ENCODE measurements at places on chromosomes 3 and 15. TPM values are rescaled to one million over a fixed set of nuclear protein-coding genes. Genes with fewer than 3 reads are reported as not detected.
A peak's percentile ranks its signal among the peaks of the same experiment; 100 is the strongest.

The SERINC4 gene
- not detected for total RNA-seq

The TGM5 gene
- not detected for total RNA-seq

The SAXO2 gene
- not detected for total RNA-seq

The ATP10A gene
- 1.1 TPM for total RNA-seq

The P2RY12 gene
- not detected for total RNA-seq

- DNase-seq = no peak
Observed at GRCh38 chr3:56826831-56827722, 25.3 kb upstream of the ARHGEF3 start.

DNA sequence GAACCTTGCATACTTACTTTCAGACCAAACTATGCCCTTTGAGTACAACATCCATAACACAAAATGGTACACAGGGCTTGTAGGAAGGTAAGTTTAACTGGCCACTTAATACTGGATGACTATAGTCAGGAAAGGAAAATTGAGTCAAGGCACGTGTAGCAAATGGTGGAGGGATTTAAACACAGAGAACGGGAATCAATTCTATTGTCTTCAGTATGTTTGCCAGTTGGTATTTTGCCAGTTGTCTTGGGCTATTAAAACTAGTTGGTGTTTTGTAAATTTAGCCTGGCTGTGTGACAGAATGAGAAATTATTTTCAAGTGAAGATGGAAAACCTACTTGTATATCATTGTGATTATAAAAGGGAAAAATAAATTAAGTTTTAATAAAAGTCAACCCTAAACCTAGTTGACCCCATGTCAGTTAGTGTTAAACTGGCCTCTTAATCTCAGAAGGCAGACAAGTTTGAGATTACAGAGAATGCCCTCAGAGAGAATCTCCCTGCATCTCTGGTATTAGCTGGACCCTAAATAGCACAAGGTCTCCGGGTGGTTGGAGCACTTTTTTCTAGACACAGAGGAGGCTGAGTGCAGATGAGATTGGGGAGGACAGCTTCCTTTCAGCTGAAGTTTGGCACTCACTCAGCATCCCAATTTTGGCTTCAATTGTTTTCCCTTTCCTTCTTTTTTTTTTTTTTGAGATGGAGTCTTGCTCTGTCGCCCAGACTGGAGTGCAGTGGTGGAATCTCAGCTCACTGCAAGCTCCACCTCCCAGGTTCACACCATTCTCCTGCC, 91.2 kb downstream of the MB21D2 start:
- no peak for DNase-seq

DNA sequence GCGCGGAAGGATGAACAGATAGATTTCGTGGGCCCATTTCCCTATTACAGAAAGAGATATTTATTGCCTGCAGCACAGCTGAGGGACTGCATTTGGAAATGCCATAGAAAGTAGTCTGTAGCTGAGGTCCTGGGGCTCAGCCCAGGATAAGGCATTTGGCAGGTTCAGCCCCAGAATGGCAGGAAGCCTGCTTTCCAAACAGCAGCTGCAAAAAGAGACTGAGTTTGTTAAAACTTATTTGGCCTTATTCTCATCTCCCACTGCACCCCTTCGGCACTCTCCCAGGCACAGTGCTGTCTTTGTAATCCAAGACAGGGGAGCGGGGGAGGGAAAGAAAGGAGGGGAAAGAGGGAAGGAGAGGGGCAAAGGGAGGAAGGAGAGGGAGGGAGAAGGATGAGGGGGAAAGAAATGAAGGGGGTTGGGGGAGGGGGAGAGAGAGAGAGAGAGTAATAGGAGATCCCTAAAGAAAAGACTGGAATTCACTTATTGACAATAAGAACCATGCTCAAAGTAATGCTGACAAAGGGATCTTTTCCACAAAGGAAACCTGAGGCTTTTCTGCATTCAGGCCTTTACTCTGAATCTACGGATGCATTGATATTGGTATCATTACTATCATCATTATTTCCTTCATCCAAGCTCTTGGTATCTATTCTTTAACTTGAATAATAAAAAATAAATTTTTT, 94.0 kb upstream of the LRRN1 start:
- DNase-seq = no peak

GRCh38 chr3:17039594-17039993, 154.8 kb downstream of the PLCL2 start:
- DNase-seq = peak; percentile 50

DNA sequence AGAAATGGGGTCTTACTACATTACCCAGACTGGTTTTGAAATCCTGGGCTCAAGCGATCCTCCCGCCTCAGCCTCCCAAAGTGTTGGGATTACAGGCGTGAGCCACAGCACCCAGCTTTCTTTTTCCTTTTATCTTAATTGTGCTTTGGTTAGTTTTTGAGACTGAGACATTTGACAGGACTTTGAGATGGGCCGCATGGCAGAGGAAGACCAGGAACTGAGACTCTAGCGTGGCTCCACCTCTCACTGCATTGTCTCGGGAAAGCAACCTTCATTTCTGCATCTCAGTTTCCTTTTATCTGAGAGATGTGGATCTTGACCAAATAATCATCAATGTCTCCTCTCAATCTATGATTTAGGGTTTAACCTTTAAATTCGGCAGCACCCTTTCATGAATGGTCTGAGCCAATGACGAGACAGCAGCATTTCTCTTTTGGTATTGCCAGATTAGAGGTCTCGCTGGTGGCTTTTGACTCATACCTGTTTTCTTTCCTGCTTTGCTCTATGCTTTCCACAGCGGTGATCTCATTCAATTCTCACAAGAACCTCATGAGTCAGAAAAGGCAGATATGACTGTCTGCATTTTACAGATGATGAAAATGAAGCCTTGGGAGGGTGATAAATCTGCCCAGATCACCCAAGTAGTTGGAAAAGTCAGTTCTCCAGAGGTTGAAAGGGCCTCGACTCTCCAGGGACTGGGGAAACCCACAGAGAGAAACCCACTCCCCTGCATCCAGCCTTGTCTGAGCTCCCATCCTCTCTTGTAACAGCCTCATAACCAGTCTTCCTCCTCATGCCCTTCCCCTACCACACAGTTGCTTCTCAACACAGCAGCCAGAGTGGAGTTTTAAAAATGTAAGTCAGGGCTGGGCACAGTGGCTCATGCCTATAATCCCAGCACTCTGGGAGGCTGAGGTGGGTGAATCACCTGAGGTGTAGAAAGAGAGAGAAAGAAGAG, 84.8 kb upstream of the FOXB1 start:
- DNase-seq = no peak

DNA sequence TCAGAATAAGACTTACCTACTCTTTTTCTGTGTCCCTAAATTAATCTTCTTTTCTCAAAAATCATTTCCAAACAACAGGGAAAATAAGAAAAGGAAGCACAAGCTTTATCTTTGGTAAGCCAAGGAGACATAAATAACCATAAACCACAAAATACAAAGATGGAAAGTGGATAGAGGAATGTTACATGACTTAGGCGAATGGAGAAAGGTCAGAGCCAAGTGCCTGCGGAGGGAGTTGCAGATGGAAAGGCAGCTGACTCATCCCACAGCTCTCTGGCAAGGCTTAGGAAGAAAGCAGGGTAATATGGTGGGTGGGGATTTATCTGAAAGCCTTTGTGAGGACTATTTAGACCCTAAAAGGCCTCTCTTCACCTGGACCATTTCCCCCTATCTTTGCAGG, 72.8 kb downstream of the GALK2 start:
- DNase-seq = no peak

DNA sequence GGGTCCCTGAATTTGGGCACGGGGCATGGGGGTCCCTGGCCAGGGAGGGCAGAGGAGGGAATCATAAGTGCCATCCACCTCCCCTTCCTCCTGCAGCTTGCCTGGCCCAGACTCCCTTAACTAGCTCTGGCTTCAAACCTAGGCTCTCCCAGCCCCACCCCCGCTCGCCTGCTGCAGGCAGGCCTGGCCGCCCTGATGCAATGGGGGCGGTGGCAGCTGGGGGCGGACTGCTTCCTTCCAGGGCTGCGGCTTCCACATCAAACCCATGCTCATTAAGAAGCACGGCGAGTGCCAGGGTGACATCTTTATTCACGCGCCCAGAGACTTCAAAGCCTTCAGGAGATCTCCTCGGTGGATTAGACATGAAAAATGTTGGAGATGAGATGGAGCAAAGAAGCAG, 123.1 kb downstream of the TPRA1 start:
- no peak for DNase-seq
